ENCODE measurements at places on chromosomes 6 and 20.

GRCh38 chr6:110784610-110784979, 30.7 kb downstream of the CDK19 start:
- no peak for DNase-seq

DNA sequence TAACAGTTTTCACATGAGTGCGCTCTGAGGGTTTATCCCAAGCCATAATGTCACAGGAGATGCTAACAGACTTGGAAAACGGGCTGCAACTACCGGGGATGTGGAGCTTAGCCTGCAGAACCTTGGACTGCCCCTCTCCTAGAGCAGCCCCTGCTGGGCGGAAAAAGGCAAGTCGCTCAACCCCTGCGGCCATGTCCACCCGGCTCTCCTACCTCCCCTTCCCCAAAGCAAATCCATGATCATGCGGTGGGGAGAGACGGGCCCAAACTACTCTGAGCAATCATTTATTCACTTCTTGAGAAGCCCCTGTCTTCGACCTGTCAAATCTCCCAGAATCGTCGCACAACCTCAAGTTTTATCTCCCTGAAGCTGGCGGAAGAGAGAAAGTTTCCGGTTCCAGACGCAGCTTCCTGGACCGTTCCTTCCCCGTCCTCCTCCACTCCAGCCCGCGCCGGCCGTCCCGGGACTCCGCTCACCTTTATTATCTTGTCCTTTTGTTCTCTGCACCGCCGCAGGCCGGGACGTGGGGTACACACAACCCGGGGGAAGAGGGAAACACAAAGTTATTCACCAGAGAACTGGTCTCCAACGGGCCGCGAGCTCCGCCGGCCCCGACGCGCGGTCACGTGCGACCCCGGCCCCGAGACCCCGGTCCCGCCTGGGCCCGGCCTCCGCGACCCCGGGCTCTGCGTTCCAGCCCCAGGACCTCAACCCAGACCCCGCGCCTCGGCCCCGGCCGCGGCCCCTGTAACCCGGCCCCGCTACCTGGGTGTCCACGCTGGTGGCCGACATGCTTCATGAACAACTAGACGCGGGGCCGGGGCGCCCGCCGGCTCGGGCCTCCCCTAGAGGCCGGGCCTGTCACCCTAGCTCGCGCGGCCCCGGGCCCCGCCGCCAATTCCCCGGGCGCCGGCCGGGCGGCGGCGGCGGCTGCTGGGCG, 560 bp downstream of the YTHDF1 start:
- no peak for DNase-seq

GRCh38 chr6:5086294-5086890, 1.3 kb downstream of the PPP1R3G start:
- no peak for DNase-seq

- DNase-seq = no peak
Measured at GRCh38 chr20:50720026-50720425, 11.4 kb upstream of the PARD6B start.

DNA sequence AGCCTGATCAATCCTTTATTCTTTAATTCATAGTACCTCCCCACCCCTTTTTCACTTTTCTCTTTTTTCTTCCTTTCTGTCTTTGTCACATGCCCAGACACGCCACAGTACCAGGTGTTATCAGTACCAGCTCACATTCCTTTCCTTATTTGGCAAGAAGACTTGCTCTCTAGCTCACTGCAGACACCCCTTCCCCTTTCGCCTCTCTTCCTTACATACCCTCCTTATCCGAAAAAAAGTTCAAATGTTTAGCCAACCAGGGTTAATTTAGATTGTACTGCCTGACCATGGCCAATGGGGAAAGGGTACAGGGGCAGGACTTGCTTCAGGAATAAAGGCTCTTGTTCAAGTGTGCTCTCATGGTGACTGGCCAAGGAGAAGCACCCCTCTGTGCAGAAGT, 9.3 kb upstream of the SIRPB2 start:
- DNase-seq = no peak

DNA sequence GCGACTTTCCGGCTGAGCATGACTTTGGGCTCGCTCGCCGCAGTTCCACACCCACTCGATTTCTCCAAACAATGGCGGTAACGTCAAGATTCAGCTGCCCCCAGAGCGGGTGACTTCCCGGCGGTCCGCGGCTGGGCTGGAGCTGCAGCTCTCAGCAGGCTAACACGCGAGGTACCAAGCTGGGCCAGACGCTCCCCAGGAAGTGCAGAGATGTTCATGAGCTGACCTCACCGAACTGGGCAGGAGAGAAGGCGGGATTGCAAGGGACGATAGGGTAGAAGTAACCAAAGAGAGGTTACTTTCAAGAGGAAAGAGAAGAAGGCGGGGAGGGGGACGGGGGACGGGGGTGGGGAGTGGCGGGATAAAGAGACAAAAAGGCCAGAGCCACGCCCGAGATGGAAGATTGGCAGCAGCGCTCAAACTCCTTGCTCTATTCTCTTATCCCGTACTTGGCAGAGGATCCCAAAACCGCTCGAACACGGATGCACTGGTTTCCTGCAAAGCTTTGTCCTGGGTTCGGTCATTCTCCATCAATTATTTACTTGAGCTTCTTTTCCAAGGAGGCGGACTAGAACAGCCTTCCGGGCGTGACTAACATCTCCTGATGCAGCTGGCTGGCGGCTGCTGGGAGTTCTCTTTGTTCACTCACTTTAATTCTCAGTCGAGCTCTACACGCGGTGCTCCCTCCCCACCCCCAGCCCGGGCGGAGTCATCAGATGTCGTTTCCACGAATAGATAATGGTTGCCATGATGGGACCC, at the start of gene MTCL3:
TSS of gene MTCL3 (minus strand) at position 626 of the 759 bp plus-strand sequence.
- peak; percentile 84 for DNase-seq

DNA sequence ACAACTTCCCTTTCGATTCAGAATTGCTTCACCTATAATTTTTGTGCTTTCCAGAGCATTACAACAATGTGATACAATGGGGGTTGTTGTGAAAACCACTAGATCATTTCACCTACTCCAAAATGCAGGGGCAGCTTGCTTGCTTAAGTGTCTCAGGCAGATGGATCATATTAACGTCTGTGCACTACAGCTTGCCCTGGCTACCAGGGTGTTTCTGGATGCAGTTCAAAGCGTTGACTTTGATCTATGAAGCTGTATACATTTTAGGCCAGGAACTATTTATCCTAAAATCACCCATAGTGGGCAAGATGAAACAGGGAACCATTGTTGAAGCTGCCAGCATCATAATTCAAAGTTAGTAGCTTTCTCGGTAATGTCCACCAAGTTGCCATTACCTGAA, 339.5 kb upstream of the HSF2 start:
- DNase-seq = no peak

- DNase-seq = no peak
Measured at GRCh38 chr20:47258745-47259695, 97.5 kb downstream of the ZMYND8 start.

DNA sequence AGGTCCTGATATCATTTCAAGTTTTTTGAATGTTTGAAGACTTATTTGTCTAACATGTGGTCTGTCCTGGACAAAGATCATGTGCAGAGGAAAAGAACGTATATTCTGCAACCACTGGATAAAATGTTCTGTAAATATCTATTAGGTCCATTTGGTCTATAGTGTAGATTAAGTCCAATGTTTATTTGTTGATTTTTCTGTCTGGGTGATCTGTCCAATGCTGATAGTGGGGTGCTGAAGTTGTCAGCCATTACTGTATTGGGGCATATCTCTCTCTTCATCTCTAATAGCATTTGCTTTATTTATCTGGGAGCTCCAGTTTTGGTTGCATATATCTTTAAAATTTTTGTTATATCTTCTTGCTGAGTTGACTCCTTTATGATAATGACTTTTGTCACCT, 258.4 kb upstream of the CITED2 start:
- no peak for DNase-seq

- no peak for DNase-seq
Measured at GRCh38 chr6:36698196-36698595, 570 bp downstream of the RAB44 start.

GRCh38 chr6:75094614-75095200, 111.1 kb downstream of the COL12A1 start:
- no peak for DNase-seq
